Right hindlimb (tissue), 1 donor: ENCODE measurements at places on chromosomes 6 and 20.

- DNase-seq, result no peak
Measured at GRCh38 chr6:95687839-95688238, 110.5 kb downstream of the MANEA start.

- DNase-seq, result no peak
Measured at GRCh38 chr20:56513161-56514150, 11.1 kb upstream of the FAM209A start.

DNA sequence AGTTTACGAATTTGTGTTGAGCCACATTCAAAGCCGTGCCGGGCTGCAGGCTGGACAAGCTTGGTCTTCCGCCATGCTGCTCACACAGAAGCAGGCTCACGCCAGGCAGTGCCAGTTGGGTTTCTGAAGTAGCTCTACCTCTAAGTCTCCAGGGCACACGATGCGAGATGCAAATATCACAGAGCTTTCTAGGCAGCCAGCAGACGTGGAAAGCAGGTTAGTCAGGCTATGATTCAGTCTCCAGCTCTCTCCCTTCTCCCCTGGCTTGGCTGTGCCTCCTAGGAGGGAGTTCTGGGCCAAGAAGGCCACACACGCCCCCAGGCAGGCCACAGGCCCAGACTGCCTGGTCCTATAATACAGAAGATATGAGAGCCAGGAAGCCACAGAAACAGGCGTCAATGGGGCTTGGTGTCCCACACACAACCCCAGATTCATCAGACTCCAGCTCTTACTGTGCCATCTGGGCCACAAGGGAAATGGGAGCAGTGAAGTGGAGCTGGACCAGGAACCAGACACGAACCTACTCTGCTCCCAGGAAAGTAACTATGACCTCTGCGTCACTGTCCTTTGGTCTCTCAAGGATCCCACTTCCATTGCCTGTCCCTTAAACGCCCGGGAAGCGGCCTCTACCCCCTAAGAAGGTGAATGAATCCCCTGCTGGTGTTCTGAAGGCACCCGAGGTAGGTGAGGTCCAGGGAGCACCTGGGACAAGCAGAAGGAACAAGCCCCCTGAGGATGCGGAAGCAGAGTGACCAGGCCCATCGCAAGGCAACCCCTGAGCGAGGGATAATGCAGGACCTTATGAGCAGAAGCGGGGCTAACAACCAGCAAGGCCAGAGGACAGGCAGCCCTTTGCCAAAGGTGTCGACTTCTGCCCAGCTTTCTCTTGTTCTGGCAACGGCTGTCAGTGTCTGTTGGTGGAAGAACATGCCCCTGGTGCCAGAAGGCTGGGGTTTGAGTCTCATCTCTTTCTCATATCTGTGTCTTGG lies 61.2 kb downstream of the GFOD1 start:
- no peak for DNase-seq

- no peak for DNase-seq
Measured at GRCh38 chr6:128463942-128464341, 56.5 kb downstream of the PTPRK start.

- no peak for DNase-seq
Measured at GRCh38 chr6:110652520-110652919, 162.7 kb downstream of the CDK19 start.

GRCh38 chr20:40810332-40811000 lies 121.4 kb upstream of the MAFB start:
- no peak for DNase-seq

DNA sequence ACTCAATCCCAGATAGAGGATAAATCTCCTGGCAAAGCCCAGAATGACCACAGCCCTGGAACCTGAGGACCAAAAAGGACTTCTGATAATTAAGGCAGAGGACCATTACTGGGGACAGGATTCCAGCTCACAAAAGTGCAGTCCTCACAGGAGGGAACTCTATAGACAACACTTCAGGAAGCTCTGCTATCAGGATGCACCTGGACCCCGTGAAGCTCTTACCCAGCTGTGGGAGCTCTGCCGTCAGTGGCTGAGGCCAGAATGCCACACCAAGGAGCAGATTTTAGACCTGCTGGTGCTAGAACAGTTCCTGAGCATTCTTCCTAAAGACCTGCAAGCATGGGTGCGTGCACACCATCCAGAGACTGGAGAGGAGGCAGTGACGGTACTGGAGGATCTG lies 992 bp downstream of the ZSCAN16 start:
- no peak for DNase-seq

- DNase-seq, result no peak
Measured at GRCh38 chr20:4018023-4018748, 2.8 kb upstream of the RNF24 start.

DNA sequence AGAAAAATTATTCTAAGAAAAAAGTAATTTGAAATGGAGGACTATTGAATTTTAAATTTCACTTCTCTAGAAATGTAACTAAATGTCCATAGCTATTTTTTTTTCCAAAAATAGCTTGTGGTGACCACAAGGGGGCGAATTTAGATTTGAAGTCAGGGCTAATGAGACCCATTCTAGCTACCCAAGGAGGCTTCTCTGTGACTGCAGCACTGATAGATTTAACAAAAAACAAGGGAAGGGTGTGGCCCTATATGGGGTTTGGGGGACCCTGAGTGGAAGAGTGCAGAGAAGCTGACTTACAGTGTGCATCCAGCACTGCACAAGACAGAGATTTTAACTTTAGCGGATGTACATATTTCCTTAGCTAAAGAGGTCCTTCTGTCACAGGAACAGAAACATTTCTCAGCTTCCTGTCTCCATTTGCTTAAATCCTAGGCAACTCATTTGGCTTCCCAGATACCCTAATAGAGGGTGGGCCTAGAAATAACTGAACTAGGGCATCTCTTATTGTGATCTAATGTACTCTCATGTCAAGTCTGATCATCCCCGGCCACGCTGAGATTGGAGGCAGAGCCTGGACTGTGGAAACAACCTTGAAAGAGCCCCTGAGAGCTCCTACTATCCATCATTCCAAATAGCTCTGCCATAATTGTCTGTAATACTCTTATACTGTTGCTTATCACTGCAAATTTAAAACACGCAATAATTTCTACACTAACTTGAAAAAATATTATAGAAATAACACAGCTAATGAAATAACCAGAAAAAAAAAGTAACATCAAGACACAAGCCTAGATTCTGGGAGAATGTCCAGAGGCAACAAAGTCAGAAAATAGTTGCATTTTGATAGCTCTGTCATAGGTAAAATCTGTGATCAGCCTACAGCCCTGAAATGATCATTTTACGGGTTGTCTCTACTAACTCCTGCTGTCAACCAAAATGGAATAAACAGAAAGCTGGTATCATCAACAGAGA lies 93.6 kb downstream of the SNAP91 start:
- no peak for DNase-seq

GRCh38 chr20:58256842-58257241 lies 28.4 kb upstream of the ANKRD60 start:
- no peak for DNase-seq

- DNase-seq, result no peak
Measured at GRCh38 chr6:108937170-108937569, 88.9 kb downstream of the ARMC2 start.

DNA sequence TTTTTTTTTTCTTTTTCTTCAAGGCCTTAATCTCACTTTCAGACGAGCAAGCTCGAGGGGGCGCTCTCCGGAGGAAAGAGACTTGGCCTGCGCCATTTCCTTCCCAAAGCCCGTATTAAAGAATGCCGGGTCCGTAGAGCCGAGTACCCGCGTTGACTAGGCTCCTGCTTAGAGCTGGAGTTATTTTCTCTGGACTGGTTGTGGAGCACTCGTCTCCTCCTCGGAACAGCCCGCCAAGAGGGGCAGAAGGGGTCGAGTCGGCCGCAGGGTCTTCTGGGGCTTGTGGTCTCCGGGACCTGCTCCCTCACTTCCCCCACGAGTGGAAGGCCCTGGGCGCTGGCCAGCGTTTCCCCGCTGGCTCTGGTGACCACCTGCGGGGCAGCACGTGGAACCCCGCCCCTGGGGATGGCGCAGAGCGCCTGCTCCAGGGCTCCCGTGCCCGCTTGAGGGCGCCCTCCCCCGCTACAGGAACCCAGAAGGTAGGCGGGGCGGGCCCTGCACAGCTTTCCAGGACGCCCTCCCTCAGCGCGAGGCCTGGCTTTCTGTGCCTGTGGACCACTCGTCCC lies 2.7 kb upstream of the MEI4 start:
- peak; percentile 25 for DNase-seq

DNA sequence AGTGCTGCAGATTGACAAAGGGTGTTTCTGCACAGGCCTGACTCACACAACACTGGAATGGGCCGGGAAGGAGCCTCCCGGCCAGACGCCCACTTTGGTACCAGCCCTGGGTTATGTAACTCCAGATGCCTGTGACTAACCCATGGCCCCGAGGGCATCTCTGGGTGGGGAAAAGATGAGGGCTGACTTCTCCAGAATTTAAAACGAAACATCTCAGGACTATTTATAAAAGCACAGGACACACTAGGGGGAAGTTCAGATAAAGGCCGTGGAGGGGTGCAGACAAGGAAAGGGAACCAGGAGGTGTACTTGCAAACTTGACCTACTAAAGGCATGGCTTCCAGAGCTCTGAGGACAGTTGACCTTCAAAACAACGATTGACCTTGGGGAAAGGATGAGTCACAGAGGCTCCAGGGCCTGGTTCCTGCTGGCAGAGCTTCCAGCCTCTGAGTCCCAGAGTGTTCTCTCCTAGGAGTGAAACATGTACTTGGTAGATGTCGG lies 196.9 kb downstream of the NFATC2 start:
- no peak for DNase-seq

DNA sequence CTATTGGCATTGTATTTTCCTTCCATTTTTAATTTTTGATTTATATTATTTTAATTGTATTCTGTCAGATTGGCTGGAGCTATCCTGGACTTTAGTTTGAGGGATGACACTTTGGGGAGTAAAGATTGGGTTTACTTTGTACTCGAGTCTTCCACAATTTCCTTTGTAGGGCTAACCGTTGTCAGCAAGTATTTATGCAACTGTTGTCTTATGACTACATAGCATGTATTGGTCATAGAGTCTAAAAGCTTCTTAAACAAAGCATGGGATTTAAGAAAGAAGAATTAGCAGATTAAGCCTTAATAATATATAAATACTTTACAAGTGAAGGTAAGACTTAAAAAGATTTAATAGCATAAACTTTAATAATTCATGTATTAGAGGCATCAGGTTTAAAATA lies 19.6 kb downstream of the FARS2 start:
- DNase-seq, result no peak

DNA sequence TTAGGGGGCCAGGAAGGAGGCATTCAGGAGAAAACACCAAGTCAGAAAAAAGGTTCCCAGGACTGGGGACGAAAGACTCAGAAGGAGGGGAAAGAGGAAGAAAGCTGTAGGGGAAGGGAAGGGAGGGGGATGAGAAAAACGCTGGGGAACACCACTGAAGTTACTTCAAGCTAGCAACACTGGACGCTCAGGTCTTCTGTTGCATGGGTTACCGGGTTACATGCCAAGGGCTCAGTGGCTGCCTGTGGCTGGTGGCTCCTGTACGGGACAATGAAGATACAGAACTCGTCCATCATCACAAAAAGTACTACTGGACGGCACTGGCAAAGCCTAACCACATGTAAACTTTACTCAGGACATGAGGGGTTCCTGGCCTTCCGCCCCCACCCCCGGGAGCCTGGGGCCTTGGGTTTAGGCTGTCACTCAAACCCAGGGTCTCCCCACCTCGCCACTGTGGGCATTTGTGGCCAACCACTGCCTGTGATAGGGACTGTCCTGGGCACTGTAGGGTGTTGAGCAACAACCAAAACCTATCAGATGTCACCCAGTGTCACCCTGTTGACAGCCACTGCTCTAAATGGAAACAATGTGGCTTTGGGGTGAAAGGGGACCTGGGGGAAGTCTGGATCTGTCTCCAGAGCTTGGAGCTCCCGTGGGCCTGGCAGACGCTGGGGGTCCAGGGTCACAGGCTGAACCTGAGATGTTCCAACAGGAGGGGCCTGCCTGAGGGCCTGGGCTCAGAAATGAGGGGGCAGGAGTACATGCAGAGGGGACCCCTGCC lies 40.3 kb upstream of the CD93 start:
- DNase-seq, result no peak

DNA sequence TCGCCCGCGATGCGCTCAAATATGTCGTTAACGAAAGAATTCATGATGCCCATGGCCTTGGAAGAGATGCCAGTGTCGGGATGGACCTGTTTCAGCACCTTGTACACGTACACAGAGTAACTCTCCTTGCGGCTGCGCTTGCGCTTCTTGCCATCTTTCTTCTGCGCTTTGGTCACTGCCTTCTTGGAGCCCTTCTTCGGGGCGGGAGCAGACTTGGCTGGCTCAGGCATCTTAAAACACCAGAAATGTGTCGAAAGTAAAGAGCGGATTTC lies 36.4 kb downstream of the HFE start:
- DNase-seq, result peak; percentile 92

DNA sequence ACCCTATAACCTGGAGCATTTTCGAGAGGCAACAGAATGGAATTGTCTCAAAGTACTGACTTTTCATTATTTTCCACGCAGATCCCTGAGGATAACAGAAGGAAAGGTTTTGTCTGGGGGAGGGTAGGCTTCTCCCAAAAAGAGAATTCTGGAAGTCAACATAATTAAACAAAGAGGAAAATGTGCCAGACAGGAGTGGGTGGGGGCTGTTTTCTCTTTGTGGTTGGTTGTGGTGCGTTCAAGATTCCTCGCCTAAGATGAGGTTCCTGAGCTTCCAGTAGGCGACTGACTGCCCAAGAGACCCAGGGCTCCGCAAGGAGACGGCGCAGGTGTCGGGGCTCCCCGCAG lies 70.4 kb downstream of the SOX4 start:
- no peak for DNase-seq

- peak; percentile 49 for DNase-seq
Measured at GRCh38 chr20:43824309-43825050, 90.2 kb upstream of the TOX2 start.

DNA sequence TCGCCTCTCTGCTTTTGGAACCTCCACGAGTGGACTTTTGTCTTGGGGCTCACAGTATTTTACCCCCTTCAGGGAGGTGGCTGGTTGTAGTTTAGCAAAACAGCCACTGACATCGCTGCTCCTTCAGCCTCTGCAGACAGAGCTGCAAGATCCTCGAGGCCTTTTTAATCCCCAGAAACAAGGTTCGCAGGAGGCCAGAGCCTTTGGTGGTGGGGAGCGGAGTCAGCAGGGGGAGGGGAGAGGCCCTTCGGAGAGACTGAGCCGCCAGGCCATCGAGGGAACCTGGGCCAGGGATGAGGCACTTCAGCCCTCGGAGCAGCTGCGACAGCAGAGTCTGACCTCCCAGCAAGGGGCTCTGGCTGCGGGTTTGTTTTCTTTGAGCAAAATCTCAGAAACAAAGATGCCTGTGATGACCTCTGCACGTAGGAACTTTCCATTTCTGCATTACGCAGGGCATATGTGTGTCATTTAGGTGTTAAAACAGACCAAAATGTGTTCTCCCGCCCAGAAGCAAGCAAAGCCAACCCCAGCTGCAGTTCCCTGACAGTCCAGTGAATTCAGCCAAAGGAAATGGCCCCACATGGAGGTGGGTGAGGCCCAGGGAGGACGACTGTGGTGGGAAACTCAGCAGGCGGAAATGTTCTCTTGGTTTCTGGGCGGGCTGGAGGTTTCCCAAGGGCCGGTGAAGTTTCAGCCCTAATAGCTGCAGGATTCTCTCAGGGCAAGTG lies 171.2 kb upstream of the SULF2 start:
- peak; percentile 87 for DNase-seq

DNA sequence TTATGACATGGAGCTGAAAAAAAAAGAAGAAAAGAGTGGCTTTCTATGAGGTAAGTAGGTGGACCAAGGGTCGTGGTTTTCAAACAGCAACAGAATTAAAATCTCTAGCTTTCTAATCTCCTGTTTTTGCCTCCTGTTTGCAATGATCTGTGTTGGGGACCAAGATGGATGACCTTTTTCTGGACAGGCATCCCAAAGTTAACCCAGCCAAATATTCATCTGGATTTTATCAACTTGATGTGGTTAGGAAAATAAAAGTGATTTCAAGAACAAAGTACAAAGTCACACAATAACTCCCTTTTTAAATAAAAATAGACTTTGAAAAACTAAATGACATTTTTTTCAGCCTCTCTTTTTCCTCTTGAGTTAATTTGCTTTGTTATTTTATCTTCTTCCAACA lies 282.1 kb upstream of the PRDM1 start:
- no peak for DNase-seq
